Neural crest cell (in vitro differentiated cells): ENCODE measurements at places on chromosomes 3 and 15.

- no peak overlapping the region for H3K4me3 ChIP-seq
- no peak for DNase-seq
- H3K27ac ChIP-seq, result no peak overlapping the region
- H3K4me1 ChIP-seq, result no peaks in the 10 kb centered on the region
- no peaks in the 10 kb centered on the region for H3K27me3 ChIP-seq
- no peaks in the 10 kb centered on the region for H3K36me3 ChIP-seq
Measured at GRCh38 chr3:8303466-8303865, 198.2 kb upstream of the LMCD1 start.

DNA sequence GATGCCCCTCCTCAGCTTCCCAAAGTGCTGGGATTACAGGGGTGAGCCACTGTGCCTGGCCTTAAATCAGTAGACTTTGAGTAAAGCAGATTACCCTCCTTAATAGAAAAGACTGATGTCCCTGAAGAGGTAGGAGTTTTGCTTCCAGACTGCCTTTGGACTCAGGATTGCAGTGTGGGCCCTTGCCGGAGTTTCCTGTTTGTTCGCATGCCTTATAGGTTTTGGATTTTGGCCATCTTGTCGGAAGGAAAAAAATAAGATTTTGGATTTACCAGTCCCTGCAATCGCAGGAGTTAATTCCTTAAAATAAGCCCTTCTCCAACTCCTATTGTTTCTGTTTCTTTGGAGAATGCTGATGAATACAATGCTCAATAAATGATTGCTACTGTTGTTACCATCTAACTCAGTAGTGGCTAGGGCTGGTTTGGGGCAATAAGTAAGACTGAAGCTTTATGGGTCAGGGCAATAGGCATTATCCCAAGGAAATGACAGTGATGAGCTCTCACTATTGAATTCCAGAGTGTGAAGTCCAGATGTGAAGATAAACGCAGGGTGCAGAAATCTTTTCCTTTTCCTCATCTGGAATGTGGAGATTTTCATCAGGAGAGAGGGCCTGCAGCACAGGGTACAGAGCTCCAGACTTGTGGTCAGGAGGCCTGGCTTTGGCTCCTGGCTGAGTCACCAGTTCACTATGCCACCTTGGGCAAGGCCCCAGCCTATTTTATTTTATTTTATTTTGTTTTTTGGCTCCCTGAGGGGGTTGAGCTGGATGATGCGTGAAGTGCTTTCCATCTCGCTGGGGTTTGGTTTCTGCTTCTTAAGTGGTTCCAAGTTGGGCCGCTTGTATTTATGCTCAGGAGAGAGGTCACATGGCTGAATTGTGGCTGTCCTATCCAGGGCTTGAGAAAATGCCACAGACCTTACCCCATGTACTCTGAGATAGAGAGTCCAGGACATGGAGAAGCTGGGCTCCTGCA is 25.3 kb downstream of the FOXL2 start:
- no peak overlapping the region for H3K27ac ChIP-seq
- no peaks in the 10 kb centered on the region for H3K36me3 ChIP-seq
- no peak for DNase-seq

DNA sequence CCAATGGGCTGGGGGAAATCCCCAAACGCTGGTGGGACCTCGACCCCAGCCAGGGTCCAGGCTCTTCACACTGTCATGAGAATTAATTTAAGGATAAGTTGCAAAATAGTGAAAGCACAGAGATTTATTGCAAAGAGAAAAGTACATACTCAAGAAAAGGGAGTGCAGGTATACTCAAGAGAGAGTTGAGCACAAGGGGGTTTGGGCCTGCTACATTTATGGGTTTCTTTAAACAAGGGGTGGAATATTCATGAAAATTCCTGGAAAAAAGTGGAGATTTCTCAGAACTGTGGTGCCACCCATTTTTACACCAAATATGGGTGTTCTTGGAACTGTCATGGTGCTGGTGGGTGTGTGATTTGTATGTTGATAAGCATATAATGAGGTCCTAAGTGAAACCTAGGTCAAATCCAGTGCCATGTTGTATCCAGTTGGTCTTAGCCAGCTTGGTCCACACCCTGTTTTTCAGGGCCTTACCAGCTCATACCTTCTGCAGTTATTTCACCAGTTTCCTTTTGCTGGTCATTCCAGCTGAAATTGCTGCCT is 32.6 kb upstream of the NEO1 start:
- peaks cover 58% of the 10 kb centered on the region for H3K4me1 ChIP-seq
- DNase-seq, result no peak
- no peaks in the 10 kb centered on the region for H3K27me3 ChIP-seq
- H3K4me3 ChIP-seq, result no peak overlapping the region
- H3K36me3 ChIP-seq, result no peaks in the 10 kb centered on the region

- no peak overlapping the region for H3K27ac ChIP-seq
- no peaks in the 10 kb centered on the region for H3K27me3 ChIP-seq
- peaks cover 13% of the 10 kb centered on the region for H3K36me3 ChIP-seq
- peaks cover 38% of the 10 kb centered on the region for H3K4me1 ChIP-seq
Measured at GRCh38 chr3:78993375-78993774, 774.4 kb downstream of the ROBO1 start.

- H3K27me3 ChIP-seq, result no peaks in the 10 kb centered on the region
- peak overlapping the region; percentile 86 for H3K27ac ChIP-seq
- no peak for DNase-seq
- H3K4me3 ChIP-seq, result peak overlapping the region; percentile 11
- H3K36me3 ChIP-seq, result peaks cover 19% of the 10 kb centered on the region
Measured at GRCh38 chr3:119279584-119280243, 14.5 kb upstream of the ARHGAP31 start.

DNA sequence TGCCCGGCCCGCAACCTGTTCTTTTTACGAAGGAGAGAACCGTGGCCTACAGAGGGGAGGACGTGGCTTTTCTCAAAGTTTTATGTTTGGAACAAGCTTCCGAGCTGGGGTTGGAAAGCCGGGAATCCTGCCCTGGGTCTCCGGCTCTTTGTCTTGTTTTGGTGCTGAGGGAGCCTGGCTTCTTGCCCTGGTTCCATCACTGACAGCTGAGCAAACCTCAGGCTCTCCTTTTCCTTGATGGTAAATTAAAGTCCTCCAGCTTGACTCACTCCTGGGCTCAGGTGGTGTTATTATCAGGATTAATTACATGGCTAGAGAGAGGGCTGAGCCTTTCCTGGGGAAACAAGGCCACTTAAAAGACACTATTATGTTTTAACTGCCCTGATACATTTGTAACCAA is 289.5 kb upstream of the RGMA start:
- no peak overlapping the region for H3K4me3 ChIP-seq
- peaks cover 24% of the 10 kb centered on the region for H3K36me3 ChIP-seq
- peaks cover 31% of the 10 kb centered on the region for H3K4me1 ChIP-seq
- no peak for DNase-seq
- peak overlapping the region; percentile 27 for H3K27ac ChIP-seq

- H3K27me3 ChIP-seq, result no peaks in the 10 kb centered on the region
- H3K4me3 ChIP-seq, result no peak overlapping the region
Measured at GRCh38 chr3:20451170-20451569, 265.2 kb upstream of the SGO1 start.

DNA sequence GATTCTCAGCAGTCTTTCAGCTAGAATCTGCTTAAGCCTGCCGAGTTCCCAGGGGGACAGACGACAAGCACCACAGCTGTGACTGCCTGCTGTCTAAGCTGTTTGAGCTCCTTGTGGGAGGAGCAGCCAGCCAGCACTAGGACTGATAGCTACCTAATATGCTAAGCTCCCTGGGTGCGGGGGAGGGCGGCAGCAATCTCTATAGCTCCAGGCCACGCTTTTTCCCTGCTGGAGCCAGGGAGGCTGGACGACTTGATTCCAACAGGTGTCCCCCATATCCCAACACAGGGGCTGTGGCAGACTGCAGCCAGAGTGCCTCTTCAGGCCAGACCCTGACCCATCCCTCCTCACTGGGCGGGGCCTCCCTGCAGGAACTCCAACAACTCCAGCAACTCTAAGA is 134.1 kb upstream of the ARPP21 start:
- no peak overlapping the region for H3K4me3 ChIP-seq
- H3K27ac ChIP-seq, result no peak overlapping the region
- no peaks in the 10 kb centered on the region for H3K27me3 ChIP-seq
- no peaks in the 10 kb centered on the region for H3K36me3 ChIP-seq
- H3K4me1 ChIP-seq, result peaks cover 3% of the 10 kb centered on the region

DNA sequence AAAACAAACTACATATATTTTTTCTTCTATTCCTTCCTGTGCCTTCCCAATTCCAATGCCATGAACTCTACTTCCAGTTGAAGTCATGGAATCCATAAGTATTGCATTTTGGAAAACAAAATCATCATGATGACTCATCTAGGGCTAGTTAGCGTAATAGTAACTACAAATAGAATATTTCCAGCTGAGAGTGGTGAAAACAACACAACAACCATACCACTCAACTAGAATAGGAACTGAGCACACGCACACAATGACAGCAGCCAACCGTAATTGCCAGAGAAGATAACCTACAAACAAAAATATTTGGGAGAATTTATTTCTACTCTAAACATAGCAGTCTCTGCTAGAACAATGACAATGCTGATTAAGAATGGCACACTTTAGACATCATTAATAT is 225.9 kb downstream of the FGF12 start:
- H3K27me3 ChIP-seq, result peaks cover 17% of the 10 kb centered on the region
- no peak for DNase-seq
- H3K4me3 ChIP-seq, result no peak overlapping the region
- H3K36me3 ChIP-seq, result no peaks in the 10 kb centered on the region

DNA sequence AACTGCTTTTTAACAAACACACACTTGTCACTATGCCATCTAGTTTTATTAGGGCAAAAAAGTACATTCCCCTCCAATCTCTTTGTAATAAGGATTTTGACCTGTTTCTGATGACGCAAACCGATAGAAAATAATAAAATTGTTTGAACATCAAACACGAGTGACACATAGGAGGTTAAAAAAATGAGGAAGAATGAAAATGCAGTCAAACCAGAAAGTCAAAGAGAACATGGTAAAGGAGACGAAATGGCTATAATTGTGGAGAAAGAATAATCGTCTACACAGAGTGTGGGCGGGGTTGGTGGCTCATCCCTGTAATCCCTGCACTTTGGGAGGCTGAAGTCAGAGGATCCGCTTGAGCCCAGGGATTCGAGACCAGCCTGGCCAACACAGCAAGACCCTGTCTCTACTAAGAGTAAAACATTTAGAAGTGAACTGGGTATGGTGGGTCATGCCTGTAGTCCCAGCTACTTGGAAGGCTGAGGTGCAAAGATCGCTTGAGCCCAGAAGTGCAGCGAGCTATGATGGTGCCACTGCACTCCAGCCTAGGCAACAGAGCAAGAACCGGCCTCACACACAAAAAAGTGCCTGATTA is 83.2 kb downstream of the MEIS2 start:
- no peak overlapping the region for H3K27ac ChIP-seq
- peaks cover 62% of the 10 kb centered on the region for H3K4me1 ChIP-seq
- H3K27me3 ChIP-seq, result no peaks in the 10 kb centered on the region
- H3K36me3 ChIP-seq, result peaks cover 4% of the 10 kb centered on the region
- DNase-seq, result no peak

DNA sequence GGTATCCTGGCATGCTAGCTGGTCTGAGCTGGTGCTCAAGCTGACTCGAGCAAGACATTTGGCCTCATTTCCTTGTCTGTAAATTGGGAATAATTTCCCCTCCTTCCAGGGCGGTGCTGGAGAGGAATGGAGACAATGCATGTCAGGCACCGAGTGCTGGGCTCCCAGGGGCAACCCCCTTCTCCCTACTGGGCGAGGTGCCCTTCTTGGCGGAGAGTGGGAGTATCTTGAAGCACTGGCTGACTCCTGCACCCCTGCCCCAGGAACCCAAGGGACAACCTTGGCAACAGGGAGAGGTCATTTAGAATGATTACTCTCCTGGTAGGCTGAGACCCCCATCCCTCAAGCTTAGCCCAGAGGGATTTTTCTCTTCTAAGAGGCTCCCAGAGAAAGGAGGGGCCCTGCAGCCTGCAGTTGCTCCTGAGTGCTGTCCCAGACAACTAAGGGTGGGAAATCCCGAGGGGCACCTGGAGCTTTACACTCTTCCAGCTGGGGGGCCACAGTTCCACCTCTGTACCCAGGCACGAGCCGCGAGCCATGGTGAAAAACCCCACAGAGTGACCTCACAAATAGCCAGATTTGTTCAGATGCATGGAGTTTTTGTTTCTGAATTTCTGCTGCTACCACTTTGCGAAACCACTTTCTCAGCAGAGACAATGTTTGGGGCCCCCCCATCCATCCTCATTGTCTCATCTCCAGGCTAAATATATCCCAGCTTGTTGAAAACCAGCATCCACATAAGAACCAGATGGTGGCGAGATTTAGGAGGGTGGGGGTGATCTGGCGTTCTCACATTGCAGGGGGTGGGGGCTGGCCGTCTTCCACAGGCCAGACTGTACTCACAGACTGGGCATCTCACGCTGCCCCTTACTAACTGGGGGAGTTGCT is 44.8 kb downstream of the ABTB1 start:
- H3K4me3 ChIP-seq, result no peak overlapping the region
- no peak overlapping the region for H3K27ac ChIP-seq
- DNase-seq, result no peak
- H3K27me3 ChIP-seq, result no peaks in the 10 kb centered on the region
- peaks cover 13% of the 10 kb centered on the region for H3K4me1 ChIP-seq

DNA sequence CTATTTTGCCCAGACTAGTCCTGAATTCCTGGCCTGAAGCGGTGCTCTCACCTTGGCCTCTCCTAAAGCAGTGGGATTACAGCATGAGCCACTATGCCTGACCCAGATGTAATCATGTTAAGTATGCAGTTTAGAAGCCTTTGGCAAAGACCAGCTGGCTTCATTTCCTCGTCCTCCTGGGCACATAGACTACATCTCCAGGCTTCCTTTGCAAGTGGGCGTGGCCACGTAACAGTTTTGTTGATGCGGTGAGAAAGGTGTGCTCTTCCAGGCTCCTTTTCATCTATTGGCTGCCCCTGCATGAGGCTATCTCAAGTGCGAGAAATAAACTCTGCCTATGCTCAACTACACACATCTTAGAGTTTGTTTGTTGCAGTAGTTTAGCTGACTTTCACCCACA is 13.0 kb downstream of the SV2B start:
- no peaks in the 10 kb centered on the region for H3K36me3 ChIP-seq
- no peak overlapping the region for H3K27ac ChIP-seq
- no peaks in the 10 kb centered on the region for H3K4me1 ChIP-seq

GRCh38 chr3:154657218-154657617 is 227.2 kb upstream of the GPR149 start:
- no peak for DNase-seq
- H3K27ac ChIP-seq, result no peak overlapping the region
- H3K36me3 ChIP-seq, result no peaks in the 10 kb centered on the region
- no peaks in the 10 kb centered on the region for H3K27me3 ChIP-seq

GRCh38 chr3:82654708-82655107 is 893.3 kb upstream of the GBE1 start:
- no peaks in the 10 kb centered on the region for H3K36me3 ChIP-seq
- H3K4me1 ChIP-seq, result peaks cover 12% of the 10 kb centered on the region
- H3K27me3 ChIP-seq, result no peaks in the 10 kb centered on the region
- DNase-seq, result no peak
